Activated CD4-positive, alpha-beta T cell treated with anti-CD3 and anti-CD28 coated beads, Interleukin-2, amount 50 U/mL, for 1 hour (primary cell): ENCODE measurements at places on chromosomes 4 and X.

DNA sequence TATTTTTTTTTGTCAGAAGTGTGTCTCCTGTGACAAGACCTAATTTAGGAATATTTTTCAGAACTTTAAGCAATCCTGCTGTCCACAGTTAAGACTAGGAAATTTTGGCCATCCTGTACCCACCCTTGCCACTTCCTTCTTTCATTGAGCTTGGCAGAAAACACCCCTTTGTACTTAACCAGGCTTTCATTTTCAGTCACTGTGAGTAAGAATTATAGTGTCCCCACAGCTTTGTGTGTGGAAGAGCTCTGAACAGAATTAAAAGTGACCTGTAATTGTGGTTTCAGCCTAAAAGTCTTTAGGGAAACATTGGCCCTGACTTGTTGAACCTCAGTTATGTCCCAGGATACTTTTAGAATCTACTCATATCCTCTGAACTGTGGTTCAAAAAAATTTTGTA lies 153.7 kb upstream of the BMP3 start:
- DNase-seq = no peak

GRCh38 chrX:3788494-3789233 lies 75.2 kb upstream of the PRKX start:
- DNase-seq = peak; percentile 1

DNA sequence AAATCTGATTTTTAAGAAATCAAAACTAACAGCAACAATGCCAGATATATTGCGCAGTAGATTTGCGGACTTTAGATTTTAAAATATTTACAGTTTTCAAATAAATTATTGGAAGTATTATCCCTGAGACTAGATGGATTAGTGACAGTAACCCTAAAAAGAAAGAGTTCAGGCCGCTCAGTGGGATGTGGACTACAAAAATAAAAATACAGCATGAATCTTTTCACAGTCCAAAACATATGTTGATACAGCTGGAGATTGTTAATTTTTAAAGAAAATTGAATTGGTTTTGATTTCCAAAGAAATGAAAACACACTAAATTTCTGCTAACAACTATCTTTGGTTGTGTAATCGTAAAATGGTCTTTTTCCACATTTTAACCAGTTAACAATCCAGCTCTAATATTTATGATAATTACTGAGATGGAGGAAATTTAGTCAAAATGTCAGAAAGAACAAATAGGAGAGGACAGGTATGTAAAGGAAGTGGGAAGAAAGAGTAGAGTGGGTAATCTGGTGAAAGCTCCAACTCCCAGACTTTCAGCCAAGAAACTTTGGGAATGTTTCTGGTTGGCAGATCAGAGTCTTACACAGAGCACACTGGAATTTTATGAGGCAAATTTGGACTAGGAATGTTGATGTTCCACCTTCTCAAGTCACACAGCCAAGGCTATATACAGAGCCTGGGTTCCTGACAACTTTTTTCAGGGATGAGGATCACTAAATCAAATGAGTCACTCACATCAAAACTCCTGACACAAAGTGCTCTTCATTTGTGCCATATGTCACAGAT lies 15.1 kb downstream of the C4orf36 start:
- no peak for DNase-seq

DNA sequence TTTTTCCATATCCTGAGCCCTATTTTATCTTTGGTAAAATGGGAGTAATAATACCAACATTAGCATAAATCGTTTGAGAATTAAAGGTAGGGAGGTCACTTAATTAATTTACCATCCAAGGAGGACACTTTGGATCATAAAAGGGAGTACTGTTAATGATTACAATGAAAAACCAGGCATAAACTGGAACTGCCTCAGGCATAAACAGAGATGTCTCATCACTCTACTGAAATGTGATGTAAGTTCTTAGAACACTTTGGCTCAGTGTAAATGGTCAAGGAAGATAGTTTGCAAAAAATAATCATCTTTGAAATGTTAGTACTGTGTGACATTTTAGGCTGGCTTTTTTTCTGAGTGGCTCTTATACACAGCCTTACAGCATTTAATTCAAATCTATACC lies 268.7 kb downstream of the SLC39A8 start:
- DNase-seq = no peak

GRCh38 chr4:98861100-98861884 lies 67.6 kb downstream of the EIF4E start:
- DNase-seq = no peak

DNA sequence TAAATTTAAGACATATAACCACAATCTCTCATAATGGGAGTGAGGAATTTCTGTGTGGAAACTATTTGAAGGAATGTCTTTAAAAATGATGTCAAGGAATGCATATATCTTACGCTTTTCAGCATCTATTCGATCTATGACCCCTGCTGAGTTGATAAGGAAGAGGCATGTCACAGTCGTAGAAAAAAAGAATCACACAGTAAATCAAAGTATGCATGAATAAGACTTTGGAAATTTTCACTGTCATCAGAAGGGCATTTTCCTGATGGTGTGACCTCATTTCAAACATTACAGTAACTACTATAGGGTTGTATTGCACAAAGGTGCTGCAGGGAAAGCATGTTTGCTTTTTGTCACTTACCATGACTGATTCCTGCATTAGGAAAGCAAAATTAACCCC lies 41.5 kb downstream of the REELD1 start:
- no peak for DNase-seq

DNA sequence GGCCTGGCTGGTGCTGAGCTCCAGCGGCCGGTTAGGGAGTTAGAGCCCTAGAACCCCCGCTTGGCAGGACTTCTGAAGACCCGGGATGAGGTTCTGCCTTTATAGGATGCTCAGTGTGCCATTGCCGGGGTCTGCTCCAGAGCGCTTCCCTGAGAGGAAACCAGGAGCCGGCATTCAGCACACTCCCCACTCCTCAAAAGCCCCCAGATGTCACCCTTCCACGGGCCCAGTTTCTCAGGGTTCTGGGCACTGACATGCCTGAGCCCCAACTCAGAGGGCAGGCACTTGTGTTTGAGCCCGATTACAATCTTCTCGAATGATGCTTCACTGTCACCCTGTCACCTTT lies 6.5 kb downstream of the NKX3-2 start:
- DNase-seq = no peak

GRCh38 chr4:70008771-70009170 lies 13.0 kb downstream of the STATH start:
- no peak for DNase-seq

DNA sequence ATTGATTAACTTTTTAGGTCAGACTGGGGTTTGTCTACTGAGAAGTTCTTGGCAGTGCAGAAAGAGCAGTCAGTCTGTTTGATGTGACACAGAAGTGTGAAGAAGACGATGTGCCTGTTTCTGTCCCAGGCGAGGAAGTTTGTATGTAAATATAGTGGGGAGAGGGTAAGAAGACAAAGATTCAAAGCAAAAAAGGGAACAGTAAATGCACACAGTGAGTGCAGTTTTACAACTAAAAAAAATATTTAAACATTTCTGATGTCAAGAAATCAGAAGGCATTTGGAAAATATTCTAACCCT lies 264.9 kb downstream of the RAPGEF2 start:
- DNase-seq = no peak

GRCh38 chr4:24973404-24973746 lies 57.4 kb downstream of the LGI2 start:
- DNase-seq = no peak

- DNase-seq = no peak
Measured at GRCh38 chrX:134525086-134525792, 65.3 kb downstream of the HPRT1 start.

DNA sequence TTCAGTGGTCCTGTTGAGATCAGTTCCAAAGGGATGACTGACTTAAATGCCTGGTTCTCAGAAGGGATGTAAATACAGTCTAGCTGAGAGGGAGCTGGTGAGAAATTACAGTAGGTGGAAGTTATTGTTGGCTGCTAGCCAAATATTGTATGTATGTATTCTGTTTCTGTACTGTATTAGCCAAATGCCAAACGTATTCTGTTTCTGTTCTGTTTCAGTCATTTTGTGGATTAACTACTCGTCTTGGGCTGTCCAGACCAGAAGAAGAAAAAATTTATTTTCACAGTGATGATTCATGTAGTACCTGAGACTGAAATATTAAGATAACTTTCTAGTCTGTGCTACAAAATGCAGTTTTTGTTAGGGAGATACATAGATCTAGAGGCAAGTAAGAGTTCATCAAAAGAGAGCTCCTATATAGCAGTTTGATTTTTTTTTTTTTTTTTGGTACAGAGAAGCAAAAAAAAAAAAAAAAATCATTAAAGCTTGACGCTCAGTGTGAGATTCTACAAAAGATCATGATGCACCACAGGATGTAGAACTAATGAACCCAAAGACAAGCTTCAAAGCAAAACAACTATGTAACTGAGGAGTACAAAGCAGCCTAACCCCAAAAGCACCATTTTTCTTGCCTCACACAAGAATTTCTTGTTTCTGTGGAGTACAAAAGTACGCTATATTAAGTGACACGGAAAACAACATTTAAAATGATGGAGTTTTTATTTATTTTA lies 54.8 kb downstream of the CASP6 start:
- no peak for DNase-seq

DNA sequence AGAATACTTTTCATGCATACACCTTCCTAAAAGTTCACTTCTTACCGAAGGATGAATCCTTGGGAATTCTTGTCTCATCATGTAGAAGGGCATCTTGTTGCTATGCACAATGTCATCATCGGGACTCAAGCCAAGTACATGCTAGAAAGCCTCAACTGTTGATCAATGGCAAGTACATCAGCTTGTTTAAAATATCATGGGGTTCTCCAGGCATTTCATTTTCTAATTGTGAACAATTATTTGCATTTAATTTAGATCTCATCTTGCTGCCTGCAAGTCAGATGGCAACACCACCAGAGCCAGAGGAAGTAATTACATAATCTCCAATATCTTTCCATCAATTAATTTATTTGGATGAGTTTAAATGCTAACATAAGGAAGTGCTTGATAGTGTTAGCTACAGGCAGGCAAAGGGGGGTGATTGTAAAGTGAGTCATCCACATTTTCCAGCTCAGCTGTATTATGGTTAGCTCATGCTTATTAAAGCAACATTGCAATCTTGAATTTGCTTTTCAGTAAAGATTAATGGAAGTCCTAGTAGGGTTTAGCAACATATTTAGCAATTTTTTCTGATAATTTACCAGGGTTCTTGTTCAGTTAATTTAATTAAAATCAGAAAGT lies 356.5 kb downstream of the CBLL2 start:
- DNase-seq = no peak

- DNase-seq = no peak
Measured at GRCh38 chr4:107876099-107876498, 51.4 kb downstream of the SGMS2 start.

DNA sequence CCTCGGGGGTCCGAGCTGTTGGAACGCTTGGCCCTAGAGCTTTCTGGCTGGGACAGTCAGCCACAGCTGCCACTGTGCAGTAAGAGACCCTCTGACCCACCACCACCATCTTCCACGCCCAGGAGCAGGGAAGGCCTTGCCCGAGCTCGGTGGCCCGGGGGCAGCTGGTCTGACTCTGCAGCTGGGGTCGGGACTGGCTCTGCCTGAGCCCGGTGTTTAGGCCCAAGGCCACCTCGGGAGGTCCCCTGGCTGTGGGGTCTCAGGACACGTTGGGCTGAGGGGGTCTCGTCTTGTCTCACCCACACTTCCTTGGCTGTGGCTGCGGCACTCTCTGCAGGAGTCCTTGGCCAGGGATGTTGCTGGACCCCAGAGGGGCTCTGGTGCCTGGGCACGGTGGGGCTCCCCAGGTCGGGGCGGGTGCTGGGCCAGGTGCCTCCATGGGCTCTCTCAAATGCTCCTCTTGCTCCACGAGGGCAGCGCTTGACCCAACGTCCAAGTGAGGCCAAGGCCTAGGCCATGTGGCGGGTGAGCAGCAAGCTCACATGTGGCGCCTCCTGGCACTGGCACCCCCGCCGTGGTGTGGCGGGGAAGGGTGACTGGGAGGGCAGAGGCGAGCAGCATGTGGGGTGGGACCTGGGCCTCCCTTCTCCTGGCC lies 22.9 kb downstream of the DOK7 start:
- DNase-seq = no peak

DNA sequence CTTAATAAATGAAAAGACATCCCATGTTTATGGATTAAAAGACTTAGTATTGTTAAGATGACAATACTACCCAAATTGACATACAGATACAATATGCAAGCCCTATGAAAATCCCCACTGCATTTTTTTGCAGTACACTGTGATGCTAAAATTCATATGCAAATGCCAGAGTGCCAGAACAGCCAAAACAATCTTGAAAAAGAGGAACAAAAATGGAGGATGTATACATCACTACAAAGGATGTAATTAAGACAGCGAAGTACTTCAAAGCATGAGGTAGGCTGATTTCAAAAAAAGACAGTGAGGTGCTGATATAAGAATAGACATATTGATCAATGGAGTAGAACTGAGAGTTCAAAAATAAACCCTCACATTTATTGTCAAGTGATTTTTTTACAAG lies 47.3 kb downstream of the SATL1 start:
- no peak for DNase-seq

- DNase-seq = no peak
Measured at GRCh38 chr4:165994701-165995100, 121.7 kb downstream of the TLL1 start.

DNA sequence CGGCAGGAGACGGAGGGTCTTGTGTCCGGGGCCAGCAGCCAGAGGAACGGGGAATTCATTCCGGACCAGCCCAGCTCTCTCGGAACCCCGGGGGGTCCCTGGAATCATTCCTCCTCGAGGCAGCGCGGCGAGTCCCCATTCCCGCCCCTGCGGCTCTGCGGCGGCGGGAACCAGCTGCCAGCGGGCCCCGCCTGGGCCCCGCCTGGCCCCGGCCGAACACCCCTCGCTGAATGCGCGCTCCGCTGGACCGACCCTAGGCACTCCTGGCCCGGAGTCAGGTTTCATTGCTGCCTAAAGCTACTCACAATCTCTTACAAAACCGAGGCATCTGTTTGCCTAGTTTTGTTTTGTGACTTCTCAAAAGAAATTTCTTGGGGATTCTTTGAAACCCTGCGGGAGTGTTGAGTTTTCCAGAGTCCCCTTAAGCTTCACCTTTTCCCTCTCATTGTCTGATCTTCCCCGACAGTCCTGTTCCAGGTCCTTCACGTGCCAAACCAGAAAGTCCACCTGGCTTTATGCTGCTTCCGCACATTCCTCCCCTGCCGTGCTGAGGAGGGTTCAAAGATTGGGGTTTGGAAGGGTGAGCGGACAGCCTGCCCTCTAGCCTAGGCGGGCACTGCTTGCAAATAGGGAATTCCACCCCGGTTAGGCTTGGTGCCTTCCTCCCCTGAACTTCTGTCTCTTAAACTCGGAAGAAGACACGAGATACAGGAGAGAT lies 789 bp downstream of the ARHGAP10 start:
- DNase-seq = no peak

DNA sequence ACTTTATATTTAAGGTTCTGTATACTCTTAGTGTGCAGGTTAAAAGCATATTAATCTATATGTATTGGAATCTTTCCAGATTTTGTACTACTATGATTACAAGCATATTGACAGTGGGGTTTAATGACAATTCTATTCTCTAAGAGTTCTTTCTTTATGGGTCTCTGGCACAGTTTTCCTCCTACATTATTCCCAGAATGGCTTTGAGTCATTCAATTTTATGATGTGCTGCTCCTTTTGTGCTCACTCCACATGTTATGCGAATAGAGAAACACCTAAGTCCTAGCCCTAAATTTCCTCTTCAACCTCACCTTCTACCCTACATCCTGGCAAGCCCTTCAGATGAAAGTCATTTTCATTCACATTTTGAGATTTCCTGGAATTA lies 209.9 kb upstream of the DIAPH2 start:
- DNase-seq = no peak

GRCh38 chrX:17520016-17520615 lies 145.1 kb downstream of the NHS start:
- DNase-seq = no peak

GRCh38 chrX:154372612-154373022 lies 1.8 kb downstream of the FLNA start:
- DNase-seq = no peak

- DNase-seq = no peak
Measured at GRCh38 chrX:137041329-137041728, 7.5 kb upstream of the GPR101 start.
